Smooth muscle cell of the pulmonary artery (primary cell): ENCODE measurements at places on chromosomes 7 and 10. TPM values are rescaled to one million over a fixed set of nuclear protein-coding genes. Genes with fewer than 3 reads are reported as not detected.

The PDE6C gene
- total RNA-seq = not detected in 2 replicates

The KCNIP2 gene
- 1.5 and 1.8 TPM in 2 replicates for total RNA-seq

The AKR1C4 gene
- not detected in 2 replicates for total RNA-seq

The TFPI2 gene
- 59.6 and 154 TPM in 2 replicates for total RNA-seq

The ITGB8 gene
- total RNA-seq = 95.7 and 171 TPM in 2 replicates

The TBX20 gene
- total RNA-seq = 0.99 and 4.3 TPM in 2 replicates

The NFKB2 gene
- 23.0 and 37.6 TPM in 2 replicates for total RNA-seq

The INA gene
- total RNA-seq = 0.33 and 1.3 TPM in 2 replicates

The SRRM3 gene
- total RNA-seq = 0.03 and 0.26 TPM in 2 replicates

The AKR1C3 gene
- 42.8 and 74.1 TPM in 2 replicates for total RNA-seq
